ENCODE measurements at places on chromosomes 7 and 10.
A peak's percentile ranks its signal among the peaks of the same experiment; 100 is the strongest.

DNA sequence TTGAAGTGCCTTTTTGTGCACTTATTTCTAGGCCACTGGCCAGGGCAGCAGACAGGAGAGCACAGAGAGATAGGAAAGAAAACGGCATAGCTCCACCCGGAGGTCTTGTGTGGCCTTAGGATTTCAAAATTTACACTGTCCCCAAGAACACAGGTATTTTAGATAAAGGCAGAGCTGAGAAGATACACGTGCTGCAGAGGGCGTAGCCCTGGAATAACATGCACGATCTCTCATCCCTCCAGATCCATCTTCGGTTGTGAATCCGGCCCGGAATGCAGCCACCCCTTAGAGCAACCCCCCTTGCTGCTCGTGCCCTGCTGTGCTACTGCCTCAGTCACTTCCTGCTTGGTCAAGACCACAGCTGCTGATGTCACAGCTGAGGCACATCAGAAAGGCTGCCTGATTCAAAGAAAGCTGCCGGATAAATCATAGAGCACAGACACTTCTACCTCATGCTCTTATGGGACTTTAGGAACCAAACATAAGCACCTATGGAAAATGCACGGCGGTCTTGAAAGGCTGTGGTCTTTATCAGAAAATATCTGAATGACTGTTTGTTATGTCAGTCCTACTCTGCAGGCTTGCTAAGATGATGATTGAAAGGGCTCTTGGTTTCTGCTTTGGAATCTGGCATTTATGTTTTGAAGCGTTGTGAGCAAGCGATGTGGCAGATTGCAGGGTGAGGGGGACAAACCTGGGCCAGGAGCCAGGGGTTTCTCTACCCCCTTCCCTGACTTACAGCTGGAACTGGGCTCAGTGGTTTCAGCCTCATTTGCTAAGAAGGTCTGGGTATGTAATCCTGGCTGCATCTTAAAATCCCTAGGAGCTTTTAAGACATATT lies 152.0 kb downstream of the SVIL start:
- DNase-seq, result peak; percentile 41

DNA sequence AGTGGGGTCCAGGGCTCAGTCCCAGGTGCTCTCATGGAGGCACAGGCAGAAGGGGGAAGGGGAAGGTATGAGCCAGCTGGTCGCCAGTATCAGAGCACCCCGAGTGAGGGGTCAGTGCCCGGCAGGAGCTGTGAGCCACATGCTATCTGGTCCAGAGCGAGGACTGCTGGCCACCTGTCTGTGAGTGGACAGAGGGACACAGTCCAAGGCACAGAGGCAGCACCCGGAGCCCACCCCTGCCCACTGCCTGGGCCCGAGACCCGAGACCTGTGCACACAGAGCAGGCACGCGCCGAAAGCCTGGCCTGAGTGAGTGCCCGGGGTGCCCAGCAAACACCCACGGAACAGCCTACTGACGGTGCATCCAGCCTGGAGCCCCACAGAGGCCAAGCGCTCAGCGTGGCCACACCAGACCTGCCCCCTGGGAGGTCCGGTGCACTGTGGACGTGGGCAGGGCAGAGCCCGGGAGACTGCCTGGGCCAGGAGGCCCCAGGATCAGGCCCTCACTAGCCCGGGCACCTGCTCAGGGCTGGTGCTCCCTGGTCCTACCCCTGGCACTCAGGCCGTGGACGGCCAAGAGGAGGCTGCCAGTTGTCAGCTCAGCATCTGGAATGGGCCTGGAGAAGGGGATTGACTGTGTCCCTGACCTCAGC lies 29.4 kb downstream of the ADGRA1 start:
- DNase-seq, result no peak

DNA sequence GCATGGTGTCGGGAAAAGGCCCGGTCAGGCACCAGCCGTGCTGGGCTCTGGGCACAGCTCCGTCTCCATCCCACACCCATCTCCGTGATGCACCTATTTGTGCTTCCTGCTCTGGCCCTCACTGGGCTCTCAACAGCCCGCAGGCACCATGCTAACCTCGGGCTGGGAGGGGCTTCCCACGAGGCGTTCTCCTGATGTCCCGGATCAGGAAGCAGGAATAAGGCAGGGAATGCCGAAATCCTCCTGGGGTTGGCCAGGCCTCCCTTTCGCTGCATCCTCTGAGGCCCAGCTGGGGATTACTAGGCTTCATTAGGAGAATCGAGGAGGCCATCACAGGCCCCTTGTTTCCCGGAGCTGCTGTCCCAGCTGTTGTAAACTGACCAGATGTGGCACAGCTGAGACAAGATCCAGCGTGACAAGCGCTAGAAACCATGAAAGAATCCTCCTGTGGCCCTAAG lies 72.0 kb downstream of the FAM53B start:
- no peak for DNase-seq

DNA sequence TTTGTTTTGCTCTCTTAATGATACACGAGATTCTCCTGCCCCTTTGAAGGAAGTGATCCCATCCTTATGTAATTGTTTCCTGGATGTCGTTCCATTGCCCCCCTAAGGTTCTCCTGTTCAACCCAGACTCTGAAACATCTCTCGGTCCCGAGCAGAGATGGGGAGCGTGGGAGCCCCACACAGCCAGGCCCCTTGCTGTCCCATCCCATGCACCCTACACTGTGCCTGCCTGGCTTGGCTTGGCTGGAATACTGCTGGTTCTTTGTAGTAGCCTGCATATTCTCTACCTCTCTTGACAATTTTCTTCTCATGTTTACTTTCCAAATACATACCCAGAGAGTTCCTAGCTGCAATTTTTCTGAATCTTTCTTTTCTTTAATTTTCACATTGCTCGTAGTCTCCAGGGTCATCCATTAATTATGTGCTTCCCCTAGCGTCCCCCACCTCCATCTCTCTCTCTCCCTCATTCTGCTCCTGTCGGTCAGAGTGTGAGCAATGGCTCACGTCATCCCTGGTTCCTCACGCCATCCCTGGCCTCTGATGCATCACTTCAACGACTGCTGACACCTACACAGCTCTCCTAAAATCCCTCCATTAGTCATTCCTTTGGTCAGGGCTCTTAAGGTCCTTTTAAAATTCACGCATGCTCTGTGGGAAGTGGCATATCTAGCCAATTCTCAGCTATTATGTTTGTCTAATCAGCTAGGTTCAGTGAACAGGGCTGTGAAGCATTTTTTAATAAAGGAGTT lies 32.5 kb upstream of the GPR158 start:
- no peak for DNase-seq

DNA sequence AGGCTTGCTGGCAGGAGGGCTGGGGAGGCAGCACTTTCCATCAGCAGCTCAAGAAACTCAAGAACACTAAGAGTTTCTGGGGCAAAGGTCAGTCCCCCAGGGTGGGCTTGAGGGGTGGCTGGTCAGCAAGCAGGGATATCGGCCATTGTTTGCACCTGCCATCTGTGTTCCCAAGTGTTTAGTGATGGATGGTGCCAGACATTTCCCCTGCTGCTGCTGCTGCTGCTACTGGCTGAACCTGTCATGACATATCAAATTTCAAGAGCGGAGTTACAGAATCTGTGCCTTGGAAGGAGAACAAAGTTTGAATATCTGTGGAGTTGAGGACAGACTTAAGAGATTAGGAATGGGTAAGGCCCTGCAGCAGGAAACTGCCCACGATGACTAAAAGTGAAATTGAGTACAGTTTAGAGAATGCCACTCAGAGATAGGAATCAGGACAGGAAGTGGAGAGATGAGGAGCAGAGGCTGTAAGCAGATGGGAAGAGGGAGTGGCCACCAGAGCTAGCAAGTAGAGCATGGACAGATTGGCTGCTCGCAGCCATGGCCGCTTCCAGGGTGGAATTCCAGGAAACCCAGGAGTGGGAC lies 39.2 kb upstream of the PPP1R3C start:
- no peak for DNase-seq

- no peak for DNase-seq
Measured at GRCh38 chr10:127948791-127949190, 41.9 kb downstream of the PTPRE start.

DNA sequence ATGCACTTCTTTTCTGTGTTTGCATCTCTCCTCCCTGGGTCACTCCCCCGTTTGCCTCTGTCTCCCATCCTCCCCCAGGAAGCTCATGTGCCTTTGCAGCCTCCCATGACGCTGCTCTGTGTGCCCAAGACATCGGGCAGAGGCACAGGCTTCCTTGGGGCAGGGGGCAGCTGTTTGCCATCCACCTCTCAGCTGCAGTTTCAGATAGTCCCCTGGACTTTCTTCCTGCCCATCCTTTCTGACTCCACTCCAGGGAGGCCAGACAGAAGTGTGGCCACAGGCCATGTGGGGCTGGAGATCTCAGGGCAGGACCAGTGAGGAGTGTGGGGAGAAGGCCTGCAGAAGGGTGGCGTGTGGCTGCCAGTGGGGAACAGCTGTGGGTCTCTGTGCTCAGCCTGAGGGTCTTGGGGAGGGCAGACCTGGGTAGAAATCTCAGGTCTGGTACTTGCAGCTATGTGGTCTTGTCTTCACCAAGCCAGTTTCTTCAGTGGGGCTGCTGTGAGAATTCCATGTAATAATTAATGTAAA lies 10.6 kb upstream of the SAMD8 start:
- DNase-seq, result no peak

DNA sequence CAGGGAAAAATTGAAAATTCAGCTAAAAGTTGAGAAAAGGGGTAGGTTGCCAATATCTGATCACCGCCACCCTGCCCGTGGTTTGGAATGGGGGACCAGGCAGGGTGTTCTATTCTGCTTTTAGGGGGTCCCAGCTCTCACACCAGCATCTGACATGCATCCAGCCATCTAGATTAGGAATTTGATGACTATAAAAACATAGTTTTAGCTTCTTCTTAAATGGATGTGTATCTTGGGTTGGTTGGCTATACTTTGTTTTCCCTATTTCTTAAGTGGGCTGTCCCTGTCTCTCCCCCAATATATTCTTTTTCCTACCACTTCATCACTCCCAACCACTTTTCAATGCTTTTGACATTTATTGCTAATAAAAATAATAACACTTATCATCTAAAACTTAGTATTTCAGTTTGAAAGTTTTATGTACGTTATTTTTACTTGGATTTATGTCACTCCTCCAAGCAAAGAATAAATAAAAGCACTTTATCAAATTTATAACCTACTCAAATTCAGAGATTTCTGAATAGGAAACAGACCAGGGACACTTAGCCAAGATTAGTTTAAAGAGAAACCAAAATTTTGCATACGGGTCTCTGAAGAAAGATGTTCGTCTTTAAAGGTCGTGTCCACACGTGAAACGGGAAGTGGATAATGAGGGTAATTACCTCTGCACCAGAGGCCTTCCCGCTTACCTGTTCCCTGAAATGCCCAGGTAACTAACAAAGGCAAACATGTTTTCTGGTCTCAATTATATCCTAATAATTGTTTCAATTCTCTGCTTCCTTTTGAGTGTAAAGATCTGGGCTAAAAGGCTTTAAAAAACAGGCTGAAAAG lies 233.2 kb upstream of the AUTS2 start:
- no peak for DNase-seq

DNA sequence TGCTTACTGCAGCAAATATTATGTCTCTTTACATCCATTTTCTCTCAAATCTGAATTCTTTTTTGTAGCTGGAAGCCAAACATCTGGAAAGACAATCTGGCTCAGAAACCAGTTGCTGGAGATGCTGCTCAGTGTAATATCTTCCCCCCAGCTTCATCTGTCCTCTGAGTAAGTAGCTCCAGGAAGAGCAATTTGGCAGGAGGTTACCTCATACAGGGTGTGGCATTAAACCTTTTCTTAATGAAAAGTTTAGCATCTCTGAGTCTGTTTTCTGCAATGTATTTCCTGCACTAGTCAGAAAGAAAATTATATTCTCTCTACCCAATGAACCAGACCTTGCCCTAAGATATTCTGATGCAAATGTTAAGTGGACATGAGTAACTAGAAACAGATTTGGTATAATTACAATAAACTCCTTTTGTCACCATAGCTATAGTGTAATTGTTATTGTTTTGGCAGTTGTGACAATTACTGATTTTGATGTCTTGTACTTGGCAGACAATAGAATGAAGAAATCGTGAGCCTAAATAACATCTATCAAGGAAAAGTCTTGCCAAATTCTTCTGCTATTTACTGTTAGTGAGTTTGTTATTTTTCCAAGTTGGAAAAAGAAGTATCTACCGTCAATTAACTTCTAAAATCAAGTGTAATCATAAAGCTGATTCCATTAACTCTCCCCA lies 123.3 kb downstream of the WDFY4 start:
- DNase-seq, result no peak

GRCh38 chr10:62619413-62619738 lies 185.1 kb upstream of the ADO start:
- no peak for DNase-seq

GRCh38 chr7:77351539-77352004 lies 64.6 kb downstream of the GSAP start:
- peak; percentile 94 for DNase-seq

DNA sequence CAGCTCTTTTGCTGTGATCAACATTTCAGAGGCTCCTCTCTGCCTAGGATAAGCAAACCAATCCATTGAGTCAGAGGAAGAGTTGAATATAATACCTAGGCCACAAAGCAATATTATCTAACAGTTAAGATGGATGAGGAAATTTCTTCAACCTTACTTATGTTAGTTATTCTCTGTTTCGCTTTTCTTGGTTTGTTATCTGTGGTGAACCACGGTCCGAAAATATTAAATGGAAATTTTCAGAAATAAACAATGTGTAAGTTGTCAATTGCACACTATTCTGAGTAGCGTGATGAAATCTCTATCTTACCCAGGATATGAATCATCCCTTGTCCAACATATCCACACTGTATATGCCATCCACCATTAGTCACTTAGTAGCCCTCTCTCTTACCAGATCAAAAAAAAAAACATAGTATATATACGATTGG lies 1.5 kb upstream of the HTR7 start:
- DNase-seq, result no peak

GRCh38 chr10:54914049-54914448 lies 113.0 kb upstream of the PCDH15 start:
- no peak for DNase-seq

- no peak for DNase-seq
Measured at GRCh38 chr7:157669768-157670351, 333.1 kb downstream of the DNAJB6 start.

DNA sequence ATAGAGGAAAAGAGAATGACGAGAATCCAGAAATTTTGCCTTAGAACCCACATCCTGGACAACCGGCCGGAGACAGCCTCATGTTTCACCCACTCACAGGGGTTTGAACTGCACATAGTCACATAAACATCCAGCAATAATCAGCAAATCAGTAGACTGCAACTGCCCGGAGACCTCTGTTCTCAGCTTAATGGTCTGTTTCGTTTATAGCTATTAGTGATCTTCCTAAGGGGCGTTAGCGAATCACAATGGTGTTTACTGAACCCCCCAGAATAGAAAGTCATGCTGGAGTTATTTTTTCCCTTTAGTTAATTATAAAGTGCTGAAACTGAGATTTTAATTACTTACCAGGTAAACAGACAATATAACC lies 98.4 kb downstream of the SFMBT2 start:
- DNase-seq, result no peak

- no peak for DNase-seq
Measured at GRCh38 chr7:90688810-90689209, 92.7 kb downstream of the CDK14 start.

- DNase-seq, result no peak
Measured at GRCh38 chr7:36860681-36861080, 136.4 kb upstream of the AOAH start.
